ENCODE measurements at places on chromosomes 7 and 10. TPM values are rescaled to one million over a fixed set of nuclear protein-coding genes. Genes with fewer than 3 reads are reported as not detected.

The RNF148 gene
- 0.44 TPM for total RNA-seq

DNA sequence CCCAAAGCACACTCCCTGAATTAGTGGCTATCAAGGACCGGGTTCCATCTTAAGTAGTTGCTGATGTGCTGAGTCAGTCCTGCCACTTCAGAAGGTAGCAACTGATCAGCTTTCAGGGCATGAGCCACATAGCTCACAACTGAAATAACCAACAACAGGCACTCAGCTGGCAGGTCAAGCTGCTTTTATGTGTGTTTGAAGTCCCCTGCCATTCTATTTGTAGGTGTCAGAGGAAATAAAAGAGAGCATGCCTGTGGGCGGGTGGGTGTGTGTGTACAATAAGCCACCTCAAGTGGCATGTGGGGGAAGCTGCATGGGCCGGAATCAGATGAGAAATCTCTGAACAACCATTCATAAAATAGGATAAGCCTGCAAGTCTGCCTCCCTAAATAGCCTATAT lies 114.3 kb upstream of the YAE1 start:
- no peaks in the 10 kb centered on the region for H3K4me1 ChIP-seq
- DNase-seq, result no peak
- H3K36me3 ChIP-seq, result no peaks in the 10 kb centered on the region
- no peak overlapping the region for H3K4me3 ChIP-seq
- no peak overlapping the region for H3K27ac ChIP-seq

DNA sequence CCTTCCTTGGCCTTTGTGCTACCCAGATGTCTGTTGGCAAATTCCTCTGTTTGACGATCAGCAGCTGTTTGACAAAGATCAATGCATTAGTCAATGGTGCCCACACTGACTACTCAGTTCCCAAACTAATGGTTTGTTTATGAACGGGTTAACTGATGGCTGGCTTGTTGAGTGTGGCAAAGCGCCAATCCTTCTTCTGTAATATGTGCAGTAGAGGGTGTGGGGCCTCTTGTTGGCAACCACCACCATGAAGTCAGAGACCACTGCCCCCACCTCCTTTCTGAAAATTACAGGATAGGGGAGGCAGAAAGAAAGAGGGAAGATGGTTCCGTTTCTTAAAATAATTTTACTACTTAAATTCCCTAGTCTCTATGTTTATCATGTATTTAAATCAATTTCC lies 2.6 kb upstream of the PLCE1 start:
- no peak overlapping the region for H3K4me3 ChIP-seq
- peak; percentile 52 for DNase-seq
- peak overlapping the region; percentile 83 for H3K27ac ChIP-seq
- peaks cover under 1% of the 10 kb centered on the region for H3K36me3 ChIP-seq
- H3K4me1 ChIP-seq, result peaks cover 35% of the 10 kb centered on the region

DNA sequence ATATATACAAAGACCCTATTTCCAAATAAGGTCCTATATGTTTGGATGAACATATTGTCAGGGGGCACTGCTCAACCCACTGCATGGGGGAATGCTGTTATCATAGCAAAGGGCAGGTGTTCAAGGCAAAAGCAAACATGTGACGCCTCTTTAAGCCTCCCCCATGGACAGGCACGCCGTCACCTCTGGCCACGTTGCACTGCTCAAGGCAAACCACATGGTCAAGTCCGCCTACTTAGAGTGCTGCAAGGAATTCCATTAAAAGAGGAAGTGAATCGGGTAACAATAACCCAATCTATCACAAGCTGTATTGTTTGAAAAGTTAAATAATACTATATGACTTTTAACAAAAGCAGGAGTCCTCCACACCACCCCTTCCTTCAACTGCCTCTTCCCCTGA lies 8.8 kb upstream of the CALD1 start:
- no peak overlapping the region for H3K4me3 ChIP-seq
- no peak overlapping the region for H3K27ac ChIP-seq
- H3K4me1 ChIP-seq, result peaks cover 20% of the 10 kb centered on the region
- no peak for DNase-seq
- H3K36me3 ChIP-seq, result no peaks in the 10 kb centered on the region

The CPN1 gene
- total RNA-seq, result 0.09 TPM

DNA sequence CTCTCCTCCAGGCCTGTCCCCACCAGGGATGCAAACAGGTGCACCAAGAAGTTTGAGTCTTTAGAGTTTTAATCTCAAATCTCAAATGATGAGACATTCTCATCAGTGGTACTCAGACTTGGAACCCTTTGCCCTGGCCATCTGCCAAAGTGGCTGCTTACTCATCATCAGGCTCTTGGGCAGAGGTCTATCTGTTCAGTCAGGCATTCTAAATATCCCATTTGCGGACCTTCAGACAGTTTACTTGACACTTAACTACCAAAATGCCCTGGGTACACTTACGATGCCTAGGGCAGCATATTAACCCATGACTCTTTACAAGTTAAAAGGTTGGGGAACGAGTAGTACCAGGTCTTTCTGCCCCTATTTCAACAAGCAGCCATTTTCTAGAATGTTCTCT lies 61.2 kb upstream of the YAE1 start:
- no peak overlapping the region for H3K27ac ChIP-seq
- no peaks in the 10 kb centered on the region for H3K4me1 ChIP-seq
- H3K4me3 ChIP-seq, result no peak overlapping the region
- no peak for DNase-seq
- no peaks in the 10 kb centered on the region for H3K27me3 ChIP-seq

The MRLN gene
- 254 TPM for total RNA-seq

The STAMBPL1 gene
- total RNA-seq, result 10.3 TPM

- no peak for DNase-seq
- H3K4me3 ChIP-seq, result peak overlapping the region; percentile 34
- H3K27me3 ChIP-seq, result peaks cover 4% of the 10 kb centered on the region
Observed at GRCh38 chr7:4144172-4144701, 537.9 kb upstream of the FOXK1 start.

The NAT16 gene
- total RNA-seq, result not detected

The INTS1 gene
- 16.7 TPM for total RNA-seq

The TRA2A gene
- 28.1 TPM for total RNA-seq

GRCh38 chr7:157414702-157415096 lies 77.9 kb downstream of the DNAJB6 start:
- H3K4me3 ChIP-seq, result no peak overlapping the region
- DNase-seq, result no peak
- no peaks in the 10 kb centered on the region for H3K4me1 ChIP-seq

The RADIL gene
- total RNA-seq, result 3.0 TPM

- peaks cover 27% of the 10 kb centered on the region for H3K4me1 ChIP-seq
- peaks cover 61% of the 10 kb centered on the region for H3K27me3 ChIP-seq
- no peak overlapping the region for H3K27ac ChIP-seq
- H3K36me3 ChIP-seq, result no peaks in the 10 kb centered on the region
Observed at GRCh38 chr10:43078175-43078985, 1.5 kb downstream of the RET start.
